ENCODE measurements at places on chromosomes 1 and 21.

- DNase-seq: no peak
These were observed 12.5 kb downstream of the EPS15 start for GRCh38 chr1:51506537-51506936.

DNA sequence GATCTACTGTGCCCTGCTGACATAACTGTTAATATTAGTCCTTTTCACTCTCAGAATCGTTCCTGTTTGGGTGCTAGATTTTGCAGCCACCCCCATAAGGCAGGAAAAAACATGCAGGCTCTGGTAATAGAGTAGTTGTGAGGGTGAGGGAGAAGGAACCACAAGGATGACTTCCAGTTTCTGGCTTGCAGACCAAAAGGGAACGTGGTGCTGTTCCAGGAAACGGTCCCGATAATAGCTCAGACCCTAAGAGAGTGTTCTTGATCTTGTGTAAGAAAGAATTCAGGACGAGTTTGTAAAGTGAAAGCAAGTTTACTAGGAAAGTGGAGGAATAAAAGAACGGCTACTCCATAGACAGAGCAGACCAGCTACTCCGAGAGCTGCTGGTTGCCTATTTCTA lies 50.7 kb upstream of the RHOU start:
- no peak for DNase-seq

DNA sequence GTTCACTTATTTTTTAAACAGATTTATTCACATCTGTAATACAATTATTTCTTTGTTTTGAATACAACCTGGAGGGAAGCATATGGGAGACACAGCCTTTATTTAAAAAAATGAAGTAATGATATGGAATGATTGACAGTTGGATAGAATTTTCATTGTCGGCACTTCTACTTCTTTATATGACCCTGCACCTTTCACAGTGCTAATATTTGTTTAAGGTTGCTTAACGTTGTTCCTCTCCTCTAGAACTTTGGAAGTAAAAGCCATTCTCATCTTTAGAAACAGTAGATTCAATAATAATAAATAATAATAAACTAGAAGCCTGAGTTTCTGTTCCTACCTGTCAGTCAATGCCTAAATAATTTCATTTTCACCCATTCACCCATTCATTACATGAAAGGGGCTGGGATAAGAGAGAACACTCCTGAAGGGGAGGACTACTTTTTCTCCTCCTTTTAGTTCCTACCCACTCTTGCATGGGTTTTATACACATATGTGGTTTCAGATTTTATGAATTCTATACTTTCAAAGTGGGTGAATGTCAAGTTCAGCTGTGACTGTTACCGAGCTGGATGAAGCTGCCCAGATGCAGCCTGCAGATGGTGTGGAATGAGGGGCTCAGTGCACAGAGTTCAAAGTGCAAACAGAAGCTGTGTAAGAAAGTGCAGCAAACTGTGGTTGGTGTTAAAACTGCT lies 9.4 kb downstream of the RUNX1 start:
- no peak for DNase-seq

- DNase-seq: no peak
These were observed 13.9 kb upstream of the LAX1 start for GRCh38 chr1:203751051-203751450.
